ENCODE measurements at places on chromosomes 4 and X. TPM values are rescaled to one million over a fixed set of nuclear protein-coding genes. Genes with fewer than 3 reads are reported as not detected.

Gene SPIN2A
- total RNA-seq: not detected

Gene PALLD
- 46.8 TPM for total RNA-seq

Gene CCDC149
- total RNA-seq: 2.2 TPM

Gene NXF2B
- not detected for total RNA-seq

Gene EDA
- not detected for total RNA-seq

Gene VEGFC
- total RNA-seq: 30.3 TPM

Gene SPP1
- total RNA-seq: not detected

Gene SSX3
- not detected for total RNA-seq

Gene TLL1
- not detected for total RNA-seq

Gene TIGD2
- total RNA-seq: 2.8 TPM

Gene ARHGAP6
- total RNA-seq: not detected

Gene CDX4
- total RNA-seq: not detected

Gene ARX
- total RNA-seq: not detected

Gene GPR143
- not detected for total RNA-seq

Gene CYBB
- 0.20 TPM for total RNA-seq

Gene RPS6KA6
- not detected for total RNA-seq

Gene PLP1
- not detected for total RNA-seq

Gene HHIP
- not detected for total RNA-seq

Gene CXCL1
- total RNA-seq: 2.5 TPM

Gene COX7B2
- total RNA-seq: not detected

Gene WDR45
- 43.1 TPM for total RNA-seq

Gene FAM47A
- not detected for total RNA-seq

Gene MTMR8
- total RNA-seq: not detected

Gene PRR32
- total RNA-seq: not detected

Gene NPY1R
- total RNA-seq: 0.03 TPM

Gene GPR50
- total RNA-seq: not detected

Gene GAGE2A
- not detected for total RNA-seq

Gene NR3C2
- total RNA-seq: not detected

Gene MAGEA8
- total RNA-seq: not detected

Gene NKAP
- 6.2 TPM for total RNA-seq

Gene ZCCHC18
- total RNA-seq: not detected

Gene SH3TC1
- 2.5 TPM for total RNA-seq

Gene GLRA2
- total RNA-seq: not detected

Gene CXCL10
- 0.40 TPM for total RNA-seq

Gene SORBS2
- total RNA-seq: 0.10 TPM
